Posterior vena cava (tissue), 2 donors: ENCODE measurements at places on chromosomes 6 and 20. TPM values are rescaled to one million over a fixed set of nuclear protein-coding genes. Genes with fewer than 3 reads are reported as not detected.

The SYTL3 gene
- 2.0 TPM for total RNA-seq

The TOX2 gene
- 1.1 TPM for total RNA-seq

The RNF39 gene
- total RNA-seq = not detected

The RSPO3 gene
- 77.1 TPM for total RNA-seq

The ERVFRD-1 gene
- 0.05 TPM for total RNA-seq

The NDRG3 gene
- 24.2 TPM for total RNA-seq

The MICAL1 gene
- total RNA-seq = 53.0 TPM

The TRIM15 gene
- total RNA-seq = not detected

The PBOV1 gene
- total RNA-seq = not detected

The SLC25A27 gene
- 14.9 TPM for total RNA-seq

The THEMIS gene
- 0.52 TPM for total RNA-seq

The ESR1 gene
- total RNA-seq = 11.6 TPM

The SIRPA gene
- 42.1 TPM for total RNA-seq

The SLC13A3 gene
- 1.7 TPM for total RNA-seq

The DDO gene
- total RNA-seq = 2.7 TPM

The ZNF292 gene
- total RNA-seq = 46.5 TPM
